ENCODE measurements at places on chromosomes 12 and 14. TPM values are rescaled to one million over a fixed set of nuclear protein-coding genes. Genes with fewer than 3 reads are reported as not detected.
A peak's percentile ranks its signal among the peaks of the same experiment; 100 is the strongest.

- no peak for DNase-seq
These were observed 154.3 kb upstream of the C14orf180 start for GRCh38 chr14:104425171-104425681.

- no peak for DNase-seq
These were observed 101.1 kb downstream of the DACT1 start for GRCh38 chr14:58738876-58739275.

DNA sequence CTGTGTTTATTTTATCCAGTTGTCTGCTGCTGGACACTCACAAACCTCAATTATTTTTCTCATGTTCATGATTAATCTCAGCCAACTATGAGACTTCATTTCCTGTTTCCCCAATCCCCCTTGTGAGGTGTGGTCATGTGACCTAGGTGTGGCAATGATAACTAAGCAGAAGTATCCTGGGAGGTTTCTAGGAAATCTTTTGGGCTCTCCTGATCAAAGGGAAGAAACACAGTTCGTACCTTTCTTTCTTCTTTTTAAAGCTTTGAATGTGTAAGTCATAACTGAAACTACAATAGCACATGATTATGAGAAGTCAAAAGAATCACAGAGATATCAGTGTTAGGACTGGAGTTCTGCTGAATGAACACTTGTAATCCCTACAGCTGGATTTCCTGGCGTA, 34.4 kb upstream of the MANSC4 start:
- DNase-seq = no peak

DNA sequence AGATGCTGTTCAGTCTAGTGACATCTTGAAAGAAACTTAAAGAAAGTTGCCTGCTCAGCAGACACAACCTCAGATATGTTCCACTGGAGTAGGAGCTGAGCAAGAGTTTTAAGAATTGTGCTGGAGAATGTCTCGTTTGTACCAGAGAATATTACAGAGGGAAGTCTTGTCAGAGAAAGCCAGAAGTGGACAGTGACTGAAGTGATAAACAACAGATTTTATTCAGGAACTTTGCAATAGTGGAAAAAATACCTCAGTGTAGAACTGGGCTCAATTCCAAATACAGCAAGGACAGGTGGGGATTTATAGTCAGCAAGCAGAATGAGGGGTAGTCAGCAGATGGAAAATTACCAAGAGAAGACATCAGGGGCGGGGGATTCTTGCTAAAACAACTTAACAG, 18.6 kb downstream of the ZDHHC17 start:
- DNase-seq = no peak

GRCh38 chr12:105234197-105234596, 1.8 kb downstream of the APPL2 start:
- DNase-seq = no peak

DNA sequence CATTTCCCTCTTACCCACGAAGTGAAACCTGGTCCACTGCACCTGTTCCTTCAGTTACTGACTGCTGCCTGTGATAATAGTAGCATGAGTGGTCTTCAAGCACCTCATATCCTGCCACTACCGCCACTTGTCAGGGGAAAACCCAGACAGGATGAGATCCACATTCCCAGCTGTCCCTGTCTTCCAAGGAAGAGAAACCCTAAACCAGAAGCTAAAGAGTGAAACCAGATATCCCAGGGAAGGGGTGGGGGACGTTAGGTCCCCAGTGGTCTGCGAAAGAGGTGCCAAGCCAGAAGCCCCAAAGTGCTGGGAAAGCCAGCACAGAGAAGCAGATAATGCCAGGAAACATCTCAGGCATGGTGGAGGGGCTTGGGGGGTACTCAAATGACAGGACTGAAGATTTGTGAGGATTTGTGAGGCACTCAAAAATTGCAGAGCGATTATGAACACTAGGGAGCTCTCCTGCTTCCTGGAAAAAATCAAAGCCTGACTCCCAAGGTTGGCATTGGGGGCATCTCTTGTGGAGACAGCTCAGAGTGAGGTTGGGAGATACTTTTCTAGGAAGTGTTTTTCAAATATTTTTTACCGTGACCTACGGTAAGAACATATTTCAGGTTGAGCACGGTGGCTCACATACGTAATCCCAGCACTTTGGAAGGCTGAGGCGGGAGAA, 77.9 kb downstream of the TMEM30B start:
- DNase-seq = no peak

- no peak for DNase-seq
These were observed 143.7 kb upstream of the FRMD6 start for GRCh38 chr14:51507906-51508511.

Gene COX8C
- total RNA-seq = not detected

GRCh38 chr12:128387811-128388422, 120.9 kb downstream of the TMEM132C start:
- peak; percentile 57 for DNase-seq

GRCh38 chr14:79412822-79413221, 798.5 kb downstream of the DIO2 start:
- no peak for DNase-seq

- no peak for DNase-seq
These were observed 69.5 kb upstream of the DICER1 start for GRCh38 chr14:95226801-95227200.

DNA sequence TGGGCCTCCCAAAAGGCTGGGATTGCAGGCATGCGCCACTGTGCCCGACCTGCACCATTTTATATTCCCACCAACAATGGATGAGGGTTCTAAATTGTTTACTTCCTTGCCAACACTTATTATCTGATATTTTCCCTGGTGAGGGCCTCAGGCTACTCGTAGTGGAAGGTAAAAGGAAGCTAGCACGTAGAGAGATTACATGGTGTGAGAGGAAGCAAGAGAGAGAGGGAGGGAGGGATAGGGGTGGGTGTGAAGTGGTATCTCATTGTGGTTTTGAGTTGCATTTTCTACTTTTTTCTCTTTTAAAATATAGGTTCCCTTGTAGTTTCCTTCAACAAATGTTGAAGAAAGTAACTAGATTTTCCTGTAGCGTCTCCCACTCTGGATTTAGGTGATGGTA, 30.9 kb downstream of the MYO1H start:
- no peak for DNase-seq

- no peak for DNase-seq
These were observed 22.3 kb downstream of the SEL1L start for GRCh38 chr14:81511111-81511904.

GRCh38 chr12:22083167-22083566, 37.1 kb downstream of the CMAS start:
- DNase-seq = no peak

Gene COA8
- total RNA-seq = 33.0 TPM

DNA sequence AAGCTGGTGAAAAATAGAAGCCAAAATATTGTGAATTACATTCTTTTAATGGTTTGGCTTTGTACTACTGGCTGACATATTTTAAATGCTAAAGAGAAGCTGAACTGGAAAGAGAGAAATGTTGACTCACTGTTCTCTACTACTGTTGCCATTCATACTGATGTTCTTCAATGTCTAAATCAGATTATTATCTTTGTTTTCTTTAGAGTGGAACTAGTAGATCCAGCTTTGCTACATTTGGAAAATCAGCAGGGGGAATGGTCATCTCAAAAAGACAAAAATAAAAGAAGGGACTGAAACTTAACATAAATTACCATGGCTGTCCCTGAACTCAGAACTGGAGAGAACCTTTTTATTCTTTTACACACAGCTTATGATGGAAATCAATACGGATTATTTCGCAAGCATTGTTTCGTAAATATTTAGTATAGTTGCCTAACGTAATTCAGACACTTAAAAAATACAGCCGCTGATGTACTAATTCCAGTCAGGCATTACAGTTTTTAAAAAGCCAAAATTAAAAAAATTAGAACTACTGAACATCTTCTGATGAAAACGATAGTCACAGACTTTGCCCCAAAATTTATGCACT, 76.3 kb upstream of the OTX2 start:
- DNase-seq = no peak

Gene CMTM5
- 1.4 TPM for total RNA-seq

DNA sequence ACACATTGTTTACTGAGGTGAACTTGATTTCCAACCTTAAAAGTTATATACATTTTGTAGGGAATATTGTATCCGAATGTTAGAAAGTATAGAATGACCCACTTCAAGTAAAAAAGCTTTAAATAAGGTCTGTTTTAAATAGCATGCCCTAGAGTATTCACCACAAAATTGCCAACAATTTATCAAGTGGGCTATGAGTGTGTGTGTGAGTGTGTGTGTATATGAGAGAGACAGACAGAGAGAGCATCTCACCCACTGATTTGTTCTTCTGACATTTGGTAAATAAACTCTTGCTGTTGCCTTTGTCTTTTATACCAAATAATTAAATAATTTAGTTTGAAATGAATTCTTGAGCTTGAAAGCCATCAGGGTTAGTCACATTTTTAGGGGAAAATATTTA, 29.8 kb upstream of the RAP1B start:
- no peak for DNase-seq
